ENCODE measurements at places on chromosomes 1 and 21. TPM values are rescaled to one million over a fixed set of nuclear protein-coding genes. Genes with fewer than 3 reads are reported as not detected.

DNA sequence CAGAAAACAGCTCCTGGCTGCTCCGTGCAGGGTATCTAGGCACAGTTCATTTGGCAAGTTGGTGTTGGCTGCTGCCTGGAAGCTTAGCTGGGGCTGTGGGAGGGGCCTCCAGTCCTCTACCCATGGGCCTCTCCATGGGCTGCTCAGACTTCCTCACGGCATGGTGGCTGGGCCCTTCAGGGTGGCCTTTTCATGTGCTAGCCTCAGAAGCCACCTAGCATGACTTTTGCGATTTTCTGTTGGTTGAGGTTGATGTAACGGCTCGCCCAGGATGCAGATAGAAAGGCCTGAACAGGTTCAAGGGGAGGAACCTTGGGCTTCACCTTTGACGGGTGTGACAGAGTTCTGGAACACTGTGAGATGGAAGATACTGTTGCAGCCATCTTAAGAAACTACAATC, 25.8 kb upstream of the LHX4 start:
- no peaks in the 10 kb centered on the region for H3K27me3 ChIP-seq
- H3K27ac ChIP-seq, result no peak overlapping the region
- no peak overlapping the region for H3K4me3 ChIP-seq
- H3K4me1 ChIP-seq, result no peaks in the 10 kb centered on the region
- DNase-seq, result no peak

GRCh38 chr1:115135681-115136080, 46.4 kb upstream of the TSPAN2 start:
- no peaks in the 10 kb centered on the region for H3K27me3 ChIP-seq
- peak; percentile 72 for DNase-seq
- H3K36me3 ChIP-seq, result no peaks in the 10 kb centered on the region
- H3K4me1 ChIP-seq, result peaks cover 46% of the 10 kb centered on the region
- peak overlapping the region; percentile 90 for H3K27ac ChIP-seq
- H3K4me3 ChIP-seq, result no peak overlapping the region

DNA sequence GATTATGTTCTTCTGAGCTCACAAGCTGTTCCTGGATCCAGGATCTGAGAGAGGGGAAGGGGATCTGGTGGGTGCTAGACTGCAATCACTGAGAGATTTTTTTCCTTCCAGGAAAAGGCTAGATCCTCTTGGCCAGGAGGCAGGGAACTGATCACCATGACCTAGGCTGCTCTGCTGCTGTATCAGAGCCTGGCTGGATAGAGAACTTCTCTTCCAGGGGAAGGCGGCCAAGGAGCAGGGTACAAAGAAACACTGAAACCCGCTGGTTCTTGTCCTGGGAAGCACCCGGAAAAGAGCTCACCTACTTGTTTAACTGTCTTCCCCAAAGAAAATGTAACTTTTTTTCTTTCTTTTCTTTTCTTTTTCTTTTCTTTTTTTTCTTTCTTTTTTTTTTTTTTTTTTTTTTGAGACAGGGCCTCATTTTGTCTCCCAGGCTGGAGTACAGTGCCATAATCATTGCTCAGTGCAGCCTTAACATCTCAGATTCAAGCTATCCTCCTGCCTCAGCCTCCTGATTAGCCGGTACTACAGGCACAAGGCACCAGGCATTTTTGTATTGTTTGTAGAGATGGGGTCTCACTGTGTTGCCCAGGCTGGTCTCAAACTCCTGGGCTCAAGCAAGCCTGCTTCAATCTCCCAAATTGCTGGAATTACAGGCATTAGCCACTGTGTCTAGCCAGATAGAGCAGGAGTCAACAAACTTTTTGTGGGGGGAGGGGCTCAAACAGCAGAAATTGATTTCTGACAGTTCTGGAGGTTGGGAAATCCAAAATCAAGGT, 12.4 kb upstream of the RPS6KA1 start:
- no peaks in the 10 kb centered on the region for H3K36me3 ChIP-seq
- no peak for DNase-seq
- no peak overlapping the region for H3K27ac ChIP-seq
- no peaks in the 10 kb centered on the region for H3K4me1 ChIP-seq
- H3K4me3 ChIP-seq, result no peak overlapping the region

- no peaks in the 10 kb centered on the region for H3K4me1 ChIP-seq
- no peak overlapping the region for H3K27ac ChIP-seq
- H3K4me3 ChIP-seq, result no peak overlapping the region
- H3K27me3 ChIP-seq, result no peaks in the 10 kb centered on the region
These were observed 15.3 kb upstream of the SYT2 start for GRCh38 chr1:202725526-202725925.

GRCh38 chr1:230809256-230809990, 58.9 kb downstream of the C1orf198 start:
- no peak for DNase-seq
- H3K4me3 ChIP-seq, result no peak overlapping the region
- peaks cover 2% of the 10 kb centered on the region for H3K27me3 ChIP-seq
- H3K36me3 ChIP-seq, result no peaks in the 10 kb centered on the region
- no peak overlapping the region for H3K27ac ChIP-seq
- H3K4me1 ChIP-seq, result no peaks in the 10 kb centered on the region

GRCh38 chr1:79089946-79090345, 83.4 kb upstream of the ADGRL4 start:
- no peaks in the 10 kb centered on the region for H3K27me3 ChIP-seq
- no peaks in the 10 kb centered on the region for H3K36me3 ChIP-seq
- no peak for DNase-seq
- no peak overlapping the region for H3K27ac ChIP-seq

DNA sequence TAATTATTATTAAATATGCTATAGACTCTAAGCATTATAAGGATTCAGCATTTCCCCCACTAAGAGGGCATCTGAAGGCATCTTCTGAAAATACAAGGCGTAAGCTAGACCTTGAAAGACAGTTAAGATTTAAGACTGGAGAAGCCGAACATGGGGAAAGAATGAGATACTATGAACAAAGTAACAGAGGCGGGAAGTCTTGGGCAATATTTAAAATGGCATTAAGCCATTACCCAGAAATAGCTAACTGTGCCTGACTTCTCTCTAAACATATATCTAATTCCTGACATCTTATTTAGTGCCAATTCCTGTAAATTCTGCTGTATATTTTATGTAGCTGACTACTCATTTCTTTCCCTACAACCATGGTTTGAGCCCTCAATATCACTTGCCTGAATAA, 20.9 kb downstream of the DPH5 start:
- no peaks in the 10 kb centered on the region for H3K27me3 ChIP-seq
- DNase-seq, result peak; percentile 26
- no peaks in the 10 kb centered on the region for H3K4me1 ChIP-seq
- H3K4me3 ChIP-seq, result no peak overlapping the region
- H3K36me3 ChIP-seq, result peaks cover 8% of the 10 kb centered on the region
- no peak overlapping the region for H3K27ac ChIP-seq

GRCh38 chr1:24027838-24028468, 47.8 kb upstream of the SRSF10 start:
- no peak overlapping the region for H3K27ac ChIP-seq
- H3K27me3 ChIP-seq, result no peaks in the 10 kb centered on the region
- DNase-seq, result peak; percentile 43
- H3K36me3 ChIP-seq, result no peaks in the 10 kb centered on the region
- H3K4me1 ChIP-seq, result peaks cover 4% of the 10 kb centered on the region

DNA sequence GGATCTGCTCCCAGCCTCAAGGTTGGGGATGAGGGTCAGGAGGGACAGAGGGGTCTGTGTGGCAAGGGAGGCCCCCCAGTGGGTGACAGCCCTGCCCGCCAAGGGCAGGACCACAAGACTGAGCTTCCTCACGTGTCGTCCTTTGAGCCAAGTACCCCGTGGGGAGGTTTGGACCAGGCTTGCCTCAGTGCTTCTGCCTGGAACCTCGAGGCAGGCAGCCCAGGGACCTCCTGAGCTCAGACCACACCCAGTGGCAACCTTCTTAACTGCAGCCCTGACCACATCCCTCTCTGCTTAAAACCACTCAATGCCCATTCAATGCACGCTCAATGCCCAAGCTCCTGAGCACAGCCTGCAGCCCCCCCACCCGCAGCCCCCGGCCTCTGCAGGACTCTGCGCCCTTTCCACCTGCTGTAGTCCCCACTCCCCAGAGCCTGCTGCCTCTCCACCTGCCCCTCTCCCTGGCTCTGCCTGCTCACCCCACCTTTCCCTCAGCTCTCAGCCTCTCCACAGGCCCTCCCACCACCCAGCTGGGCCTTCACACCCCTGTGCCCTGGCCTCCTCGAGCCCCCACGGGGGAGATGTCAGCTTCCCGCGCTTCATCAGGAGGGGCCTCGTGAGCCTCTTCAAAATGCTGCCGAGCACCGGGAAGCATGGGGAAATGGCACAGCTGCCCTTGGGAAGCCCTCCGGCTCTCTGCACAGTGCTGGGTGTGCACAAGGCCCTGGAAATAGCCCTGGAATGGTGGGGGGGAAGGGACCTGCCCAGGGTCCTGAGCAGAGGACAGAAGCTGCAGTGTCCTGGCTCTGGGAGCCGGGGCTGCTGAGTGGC, 129.3 kb upstream of the VAMP3 start:
- H3K4me3 ChIP-seq, result no peak overlapping the region
- peaks cover 2% of the 10 kb centered on the region for H3K4me1 ChIP-seq
- no peaks in the 10 kb centered on the region for H3K36me3 ChIP-seq
- H3K27me3 ChIP-seq, result no peaks in the 10 kb centered on the region

GRCh38 chr21:25660233-25660632, 21.2 kb downstream of the JAM2 start:
- H3K27me3 ChIP-seq, result no peaks in the 10 kb centered on the region
- no peak overlapping the region for H3K4me3 ChIP-seq
- no peaks in the 10 kb centered on the region for H3K36me3 ChIP-seq
- H3K27ac ChIP-seq, result no peak overlapping the region
- H3K4me1 ChIP-seq, result no peaks in the 10 kb centered on the region

- no peak for DNase-seq
- peaks cover 17% of the 10 kb centered on the region for H3K4me1 ChIP-seq
- H3K36me3 ChIP-seq, result no peaks in the 10 kb centered on the region
- no peak overlapping the region for H3K27ac ChIP-seq
- H3K4me3 ChIP-seq, result no peak overlapping the region
- peaks cover 17% of the 10 kb centered on the region for H3K27me3 ChIP-seq
These were observed 56.1 kb downstream of the KCNN3 start for GRCh38 chr1:154813846-154814505.

DNA sequence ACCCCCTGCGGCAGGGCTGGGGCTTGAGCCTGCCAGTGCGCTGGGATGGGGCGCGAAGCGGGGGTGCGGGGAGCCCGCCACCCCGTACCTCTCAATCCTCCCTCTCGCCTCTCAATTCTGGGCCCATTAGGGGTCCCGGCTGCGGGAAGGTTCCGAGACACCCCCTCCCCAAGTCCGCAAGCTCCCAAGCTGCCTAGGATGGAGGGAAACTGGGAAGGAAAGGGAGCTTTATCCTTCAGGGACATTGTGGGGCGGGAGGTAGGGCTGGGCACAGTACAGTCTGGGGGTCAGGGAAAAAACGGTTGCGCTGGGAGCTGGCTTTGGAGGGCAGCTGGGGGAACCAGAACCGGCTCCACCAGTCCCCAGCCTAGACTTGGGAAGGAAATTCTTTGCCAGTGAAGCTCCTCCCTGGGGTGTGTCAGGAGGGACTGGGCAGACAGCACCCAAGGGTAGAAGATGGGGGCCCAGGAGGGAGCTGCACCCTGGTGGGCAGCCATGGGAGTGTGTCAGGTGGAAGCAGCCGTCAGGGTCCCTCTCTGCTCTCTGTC, 904 bp downstream of the GJB3 start:
- H3K4me1 ChIP-seq, result peaks cover 12% of the 10 kb centered on the region
- H3K27me3 ChIP-seq, result peaks cover 23% of the 10 kb centered on the region
- H3K36me3 ChIP-seq, result no peaks in the 10 kb centered on the region
- no peak overlapping the region for H3K27ac ChIP-seq
- no peak for DNase-seq

DNA sequence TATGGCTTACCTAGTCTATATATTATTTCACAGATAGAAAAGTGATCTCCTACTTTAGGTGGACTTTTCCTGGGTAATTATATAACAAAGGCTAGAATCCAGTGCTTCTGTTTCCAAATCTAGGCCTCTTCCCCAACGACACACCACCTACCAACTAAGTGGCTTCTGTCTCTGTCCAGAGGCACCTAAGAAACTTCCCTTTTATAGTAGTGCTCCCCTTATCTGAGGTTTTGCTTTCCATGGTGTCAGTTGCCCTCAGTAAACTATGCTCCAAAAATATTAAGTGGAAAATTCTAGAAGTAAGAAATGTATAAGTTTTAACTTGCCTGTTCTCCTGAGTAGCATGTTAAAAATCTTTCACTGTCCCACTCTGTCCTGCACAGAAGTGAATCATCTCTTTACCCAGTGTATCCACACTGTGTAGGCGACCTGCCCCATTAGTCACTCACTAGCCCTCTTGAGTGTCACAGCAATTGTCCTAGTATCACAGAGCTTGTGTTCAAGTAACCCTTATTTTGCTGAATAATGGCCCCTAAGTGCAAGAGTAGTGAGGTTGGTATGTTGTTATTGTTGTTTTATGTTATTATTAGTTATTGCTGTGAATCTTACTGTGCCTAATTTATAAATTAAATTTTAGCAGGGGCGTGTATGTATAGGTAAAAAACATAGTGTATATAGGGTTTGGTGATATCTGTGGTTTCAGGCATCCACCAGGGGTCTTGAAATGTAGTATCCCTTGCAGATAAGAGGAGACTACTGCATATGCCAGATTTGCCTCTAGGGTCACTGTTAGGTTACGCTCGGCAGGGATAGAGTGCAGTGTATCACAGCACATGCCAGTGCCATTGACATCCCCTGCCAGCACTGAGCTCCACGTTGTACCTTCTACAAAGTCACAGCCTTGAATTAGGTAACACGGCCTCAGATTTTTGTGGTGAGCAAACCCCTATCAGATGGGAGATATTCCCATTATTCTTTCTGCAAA, 14.7 kb upstream of the CD53 start:
- no peak for DNase-seq
- H3K27ac ChIP-seq, result no peak overlapping the region
- no peaks in the 10 kb centered on the region for H3K27me3 ChIP-seq
- H3K4me1 ChIP-seq, result no peaks in the 10 kb centered on the region
- H3K36me3 ChIP-seq, result no peaks in the 10 kb centered on the region

DNA sequence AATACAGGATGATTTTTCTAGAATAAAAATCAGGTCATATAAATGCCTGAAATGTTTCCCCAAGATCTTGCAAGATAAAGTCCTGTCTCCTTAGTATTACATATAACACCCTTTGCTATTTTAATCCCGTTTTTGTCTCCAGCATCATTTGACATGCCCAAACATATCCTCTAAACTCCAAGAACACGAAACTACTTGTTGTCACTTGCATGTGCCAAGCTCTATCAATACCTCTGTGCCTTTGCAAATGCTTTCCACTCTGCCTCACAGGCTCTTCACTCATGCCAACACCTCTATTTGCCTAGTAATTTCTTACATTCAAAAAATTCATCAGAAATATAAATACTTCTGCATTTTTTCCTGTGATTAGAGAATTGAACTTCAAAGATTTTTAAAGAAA, 37.9 kb downstream of the LRRIQ3 start:
- no peaks in the 10 kb centered on the region for H3K4me1 ChIP-seq
- no peaks in the 10 kb centered on the region for H3K27me3 ChIP-seq
- no peaks in the 10 kb centered on the region for H3K36me3 ChIP-seq
- no peak for DNase-seq

- peaks cover 8% of the 10 kb centered on the region for H3K4me1 ChIP-seq
- DNase-seq, result peak; percentile 43
- no peak overlapping the region for H3K4me3 ChIP-seq
- H3K27ac ChIP-seq, result no peak overlapping the region
- H3K36me3 ChIP-seq, result no peaks in the 10 kb centered on the region
- H3K27me3 ChIP-seq, result no peaks in the 10 kb centered on the region
These were observed 8.9 kb upstream of the ZNF669 start for GRCh38 chr1:247113094-247113497.

Gene ITLN2
- total RNA-seq, result not detected

Gene NFASC
- 26.7 TPM for total RNA-seq

Gene C1orf141
- total RNA-seq, result not detected

Gene CDK11B
- total RNA-seq, result 23.4 TPM

Gene SYT6
- 0.39 TPM for total RNA-seq

Gene CFAP74
- total RNA-seq, result not detected

Gene PRAMEF4
- not detected for total RNA-seq

Measured in astrocyte (in vitro differentiated cells and primary cell).